Fibroblast of gingiva (primary cell): ENCODE measurements at places on chromosomes 5 and 9.
A peak's percentile ranks its signal among the peaks of the same experiment; 100 is the strongest.

- peak; percentile 42 for DNase-seq
Observed at GRCh38 chr5:39671561-39671961, 246.8 kb upstream of the DAB2 start.

DNA sequence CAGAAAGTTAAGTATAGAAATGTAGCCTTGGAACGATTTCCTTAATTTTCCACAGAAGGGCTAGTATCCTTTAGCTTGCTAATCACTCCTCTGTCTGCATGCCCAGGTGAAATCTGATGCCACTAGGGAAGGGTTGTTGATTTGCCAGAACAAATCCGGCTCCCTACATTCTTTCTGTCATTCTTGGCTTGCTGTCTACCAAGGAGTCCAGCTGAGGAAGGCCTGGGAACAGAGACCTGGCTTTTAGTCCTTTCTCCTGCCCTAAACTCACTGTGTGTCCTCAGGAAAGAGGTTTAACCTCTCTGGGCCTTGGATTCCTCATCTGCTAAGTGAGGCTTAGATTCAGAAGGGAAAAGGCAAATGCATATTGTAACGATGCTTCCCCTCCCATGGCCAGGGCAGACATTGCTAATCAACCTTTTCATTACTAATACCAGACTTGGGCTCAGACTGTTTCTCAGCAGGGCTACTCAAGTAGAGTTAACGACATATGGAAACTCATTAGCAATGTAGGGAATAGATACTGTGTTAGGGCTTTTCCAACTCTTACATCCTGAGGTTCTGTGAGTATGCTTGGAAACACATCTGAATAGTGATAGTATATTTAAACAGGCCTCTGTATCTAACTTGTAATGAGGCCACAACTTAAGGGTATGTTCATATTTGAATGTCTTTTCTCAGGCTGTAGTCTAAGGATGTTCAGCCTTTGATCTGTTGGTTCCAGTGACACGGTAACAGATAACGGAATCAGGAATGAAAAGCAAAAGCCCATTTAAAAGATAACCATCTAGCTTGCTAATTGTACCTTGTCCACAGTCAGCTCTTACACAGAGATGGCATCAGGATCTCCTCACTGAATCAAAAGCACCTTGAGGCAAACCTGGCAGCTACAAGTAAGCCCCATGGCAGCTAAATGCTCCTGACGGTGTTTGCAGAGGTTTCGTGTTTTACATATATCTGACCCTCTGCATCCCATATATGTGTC lies 4.1 kb downstream of the GALNT10 start:
- peak; percentile 84 for DNase-seq

DNA sequence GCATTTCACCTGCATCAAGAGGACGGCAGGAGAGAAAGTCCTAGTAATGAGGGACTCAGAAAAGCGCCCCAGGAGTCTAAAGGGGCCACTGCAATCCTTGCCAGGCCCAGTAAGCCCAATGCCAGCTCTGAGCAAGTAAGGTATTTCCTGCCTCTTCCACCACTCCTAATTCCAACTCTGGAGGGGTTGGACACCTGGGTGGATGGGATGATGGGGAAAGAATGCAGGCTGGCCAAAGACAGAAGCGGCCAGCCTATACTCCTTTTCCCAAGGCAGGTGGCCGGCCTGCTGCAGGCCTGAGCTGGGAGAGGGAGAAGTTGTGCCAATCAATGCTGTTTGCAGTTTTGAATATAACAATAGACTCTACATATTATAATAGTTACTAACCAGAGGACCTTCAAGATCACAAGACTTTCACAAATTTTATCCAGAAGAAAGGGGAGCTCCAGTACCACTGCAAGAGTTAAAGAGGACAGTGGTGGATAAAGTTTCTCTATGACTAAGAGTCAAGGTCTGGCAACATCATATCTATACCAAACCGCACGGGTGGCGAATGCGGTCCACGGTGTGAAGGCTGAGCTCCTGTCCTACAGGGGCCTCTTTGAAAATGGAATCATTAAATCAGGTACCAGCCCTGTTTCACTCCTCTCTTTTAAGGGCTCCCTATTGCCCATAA lies 115.0 kb upstream of the TBC1D2 start:
- no peak for DNase-seq

GRCh38 chr9:34452568-34452967 lies 5.8 kb downstream of the FAM219A start:
- DNase-seq: no peak

DNA sequence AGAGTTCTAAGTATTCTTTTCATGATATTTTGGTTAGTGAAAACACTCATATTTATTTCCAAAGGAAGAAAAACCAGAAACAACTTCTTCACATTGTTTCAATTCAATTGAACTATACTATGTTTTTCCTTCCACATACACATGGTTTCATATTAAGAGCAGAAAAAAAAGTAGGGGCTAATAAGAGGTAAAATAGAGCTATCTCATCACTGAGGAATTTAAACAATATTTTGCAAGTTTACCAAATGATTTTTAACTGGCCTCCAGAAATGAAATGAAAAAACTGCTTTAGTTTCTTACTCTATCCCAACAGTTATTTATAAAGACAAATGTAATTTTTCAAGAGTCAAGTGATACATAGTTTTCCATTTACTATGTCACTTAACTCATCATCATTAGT lies 233.5 kb downstream of the RFX3 start:
- DNase-seq: no peak

GRCh38 chr5:14252793-14253192 lies 109.7 kb downstream of the TRIO start:
- no peak for DNase-seq

- no peak for DNase-seq
Observed at GRCh38 chr5:158701007-158701391, 398.7 kb downstream of the EBF1 start.

DNA sequence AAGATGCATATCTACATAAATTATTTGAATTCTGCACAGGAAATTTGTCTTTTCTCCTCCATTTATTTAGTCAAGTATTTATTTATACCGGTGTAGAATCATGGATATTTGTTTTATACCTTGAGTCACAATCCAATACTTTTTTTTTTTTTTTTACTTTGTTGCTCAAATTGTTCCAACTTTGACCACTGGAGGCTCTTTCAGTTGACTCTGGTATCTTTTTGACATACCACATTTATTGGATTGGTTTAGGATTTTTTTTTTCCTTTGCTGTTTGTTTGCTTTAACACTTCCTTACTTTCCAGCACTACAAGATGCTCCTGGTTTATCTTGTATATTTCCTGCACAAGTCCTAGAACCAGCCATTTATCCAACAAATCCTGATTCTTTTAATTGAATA lies 543.1 kb upstream of the RIOK2 start:
- DNase-seq: no peak

- DNase-seq: no peak
Observed at GRCh38 chr9:124749284-124749683, 21.8 kb downstream of the NR6A1 start.

- DNase-seq: peak; percentile 27
Observed at GRCh38 chr5:176609724-176610434, at the start of gene GPRIN1. Gene GPRIN1, minus strand, starts transcription at chr5:176610156. Its CDS starts 10,322 bp downstream, at chr5:176599834.

DNA sequence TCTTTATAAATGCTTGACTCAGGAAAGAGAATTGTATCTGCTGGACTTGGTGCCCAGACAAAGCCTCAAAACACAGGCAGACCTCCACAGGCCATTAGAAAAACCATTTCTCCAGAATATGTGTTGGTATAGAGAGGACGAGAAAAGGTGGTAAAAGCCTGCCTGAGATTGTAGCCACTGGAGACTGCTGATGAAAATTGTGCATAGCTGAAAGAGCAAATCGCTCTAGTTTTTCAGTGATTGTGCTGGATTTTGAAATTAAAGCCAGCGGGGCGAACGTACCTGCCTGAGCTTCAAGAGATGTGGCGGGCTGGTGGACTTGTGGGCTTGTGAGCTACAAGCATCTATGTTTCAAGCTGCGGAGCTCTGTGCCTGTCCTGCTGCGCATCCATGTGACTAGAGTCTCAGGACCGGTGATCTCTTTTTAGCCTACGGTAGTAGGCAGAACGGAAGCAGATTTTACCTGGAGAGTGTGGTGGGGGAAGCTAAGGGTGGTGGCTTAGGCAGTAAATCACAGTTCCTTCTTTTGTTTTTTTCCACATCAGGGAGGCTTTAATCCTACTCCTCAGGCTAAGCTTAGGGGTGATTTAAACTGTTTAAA lies 193.6 kb downstream of the SREK1 start:
- DNase-seq: no peak

DNA sequence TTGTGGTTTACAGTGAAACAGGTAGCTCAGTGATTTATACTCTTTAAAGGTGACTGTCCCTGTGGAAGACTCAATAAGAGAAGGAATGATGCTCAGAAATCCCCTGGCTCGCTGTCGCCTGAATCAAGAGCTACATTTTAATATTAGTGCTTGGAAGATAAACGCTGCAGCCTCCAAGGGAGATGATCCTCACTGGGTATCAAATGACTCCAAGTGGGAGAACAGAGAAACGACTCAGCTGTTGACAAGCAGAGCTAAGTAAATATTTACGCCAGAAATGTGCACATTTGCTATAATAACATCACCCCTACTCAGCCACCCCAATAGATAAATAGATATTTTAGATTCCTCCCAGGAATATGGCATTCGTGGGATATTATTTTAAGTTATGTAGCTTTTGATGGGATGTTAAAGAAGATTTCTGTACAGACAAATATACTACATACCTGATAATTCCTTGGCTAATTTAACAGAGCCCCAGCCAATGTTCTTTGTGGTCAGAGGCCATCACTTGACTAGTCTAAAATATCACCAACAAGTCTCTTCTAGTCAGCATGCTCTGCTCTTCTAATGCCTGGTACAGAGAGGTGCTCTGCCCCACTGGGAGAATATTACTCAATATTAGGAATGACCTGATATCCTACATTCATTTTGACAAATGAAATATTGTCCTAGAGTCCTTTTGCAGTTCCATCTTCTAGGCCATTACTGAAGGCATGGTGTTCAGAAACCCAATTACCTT lies 18.3 kb upstream of the CCDC192 start:
- no peak for DNase-seq

- no peak for DNase-seq
Observed at GRCh38 chr9:109355564-109356297, 34.9 kb upstream of the EPB41L4B start.

DNA sequence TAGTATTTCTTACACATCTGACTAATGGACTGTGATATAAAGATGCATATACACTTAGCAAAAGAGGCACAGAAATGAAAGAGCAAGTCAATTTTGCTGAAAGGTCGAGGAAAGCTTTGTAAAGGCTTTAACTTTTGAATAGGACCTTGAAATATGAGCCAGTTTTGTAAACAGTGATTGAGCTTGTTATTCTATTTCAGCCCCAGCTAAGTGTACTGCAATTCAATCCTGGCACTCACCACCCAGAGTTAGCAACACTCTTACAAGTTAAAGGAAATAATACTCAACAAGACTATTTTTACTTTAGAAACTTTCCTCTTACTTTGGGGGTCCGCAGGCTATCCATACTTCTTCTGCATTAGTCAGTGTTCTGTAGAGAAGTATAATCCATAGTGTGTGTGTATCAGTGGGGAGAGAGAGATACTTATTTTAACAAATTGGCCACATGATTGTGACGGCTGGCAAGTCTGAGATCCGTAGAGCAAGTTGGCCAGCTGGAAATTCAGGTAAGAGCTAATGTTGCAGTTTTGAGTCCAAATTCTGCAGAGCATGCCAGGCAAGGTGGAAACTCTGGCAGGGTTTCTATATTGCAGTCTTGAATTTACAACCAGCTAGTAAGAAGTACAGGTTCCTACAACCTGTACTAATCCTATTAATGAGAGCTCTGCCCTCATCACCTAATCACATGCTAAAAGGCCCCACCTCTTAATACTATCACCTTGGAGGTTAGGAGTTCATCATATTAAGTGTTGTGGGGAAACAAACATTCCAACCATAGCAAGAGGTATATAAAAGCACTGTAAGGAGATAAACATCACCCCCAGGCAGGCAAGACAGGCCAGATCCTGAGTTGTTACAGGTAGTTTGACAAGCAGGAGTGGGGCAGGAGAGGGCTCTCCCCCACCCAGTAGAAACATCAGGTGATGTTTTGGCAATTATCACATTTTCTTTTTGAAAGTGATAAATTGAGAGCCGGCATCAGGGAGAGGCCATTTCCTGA lies 33.6 kb downstream of the IL7R start:
- DNase-seq: peak; percentile 60

GRCh38 chr9:2639786-2640185 lies 18.2 kb downstream of the VLDLR start:
- DNase-seq: peak; percentile 21

- DNase-seq: peak; percentile 13
Observed at GRCh38 chr5:103271570-103272289, 13.2 kb downstream of the MACIR start.

GRCh38 chr9:76717176-76717575 lies 47.1 kb upstream of the PCA3 start:
- no peak for DNase-seq

DNA sequence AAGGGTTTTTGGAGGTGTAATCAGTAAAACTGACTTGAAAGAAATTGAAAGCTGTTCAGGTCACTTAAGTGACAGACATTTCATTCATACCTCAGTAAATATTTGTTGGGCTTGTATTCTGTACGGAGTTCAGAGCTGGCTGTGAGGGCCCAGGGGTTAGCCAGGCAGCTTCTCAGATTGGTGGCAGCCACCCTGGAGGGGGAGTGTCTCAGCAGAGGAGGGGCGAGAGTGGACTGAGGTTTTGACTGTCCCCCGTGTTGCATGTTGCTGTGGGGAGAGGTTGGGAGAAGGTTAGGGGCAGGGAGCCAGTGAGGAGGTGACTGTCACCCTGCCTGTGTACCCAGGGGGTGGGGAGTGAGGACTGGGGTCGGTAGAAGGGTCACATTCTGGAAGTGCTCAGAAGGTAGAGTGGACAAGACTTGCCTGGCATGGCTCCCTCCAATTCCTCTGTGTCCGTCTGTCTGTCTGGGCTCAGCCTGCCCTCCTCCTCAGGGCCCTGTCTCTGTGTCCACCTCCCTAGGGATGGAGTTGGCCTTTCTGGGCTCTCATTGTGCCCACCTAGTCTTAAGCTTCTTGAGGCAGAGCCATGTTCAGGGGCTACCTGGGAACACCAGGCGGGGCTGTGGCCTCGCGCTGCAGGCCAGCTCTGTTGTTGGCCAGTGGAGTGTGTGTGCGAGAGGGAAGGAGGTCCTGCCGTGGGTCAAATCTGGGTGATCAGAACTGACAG lies 4.4 kb downstream of the PHF2 start:
- no peak for DNase-seq

GRCh38 chr5:6721442-6721841 lies 8.2 kb downstream of the TENT4A start:
- DNase-seq: no peak

DNA sequence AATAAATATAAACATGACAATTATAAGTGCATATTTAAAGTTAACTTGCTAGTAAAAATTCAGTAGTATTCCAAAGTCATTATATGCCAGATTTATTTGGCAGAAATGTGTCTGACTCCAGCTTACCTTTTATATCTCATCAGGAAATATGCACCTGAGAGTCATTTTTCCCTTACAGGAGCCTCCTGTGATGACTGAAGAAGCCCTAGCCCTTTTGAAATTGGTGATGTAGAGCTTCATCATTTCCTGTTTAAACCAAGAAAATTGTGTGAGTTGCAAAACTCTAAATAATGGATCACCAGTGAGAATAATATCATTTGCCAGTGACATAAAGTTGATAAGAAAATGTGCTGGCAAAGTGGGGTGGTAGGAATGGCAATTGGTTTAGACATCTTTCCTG lies 42.1 kb upstream of the CTNND2 start:
- no peak for DNase-seq

GRCh38 chr5:105685884-105686283 lies 1984.9 kb downstream of the EFNA5 start:
- DNase-seq: no peak

GRCh38 chr5:1011226-1011631 lies 2.6 kb downstream of the NKD2 start:
- no peak for DNase-seq
